ENCODE measurements at places on chromosomes 13 and 19.

DNA sequence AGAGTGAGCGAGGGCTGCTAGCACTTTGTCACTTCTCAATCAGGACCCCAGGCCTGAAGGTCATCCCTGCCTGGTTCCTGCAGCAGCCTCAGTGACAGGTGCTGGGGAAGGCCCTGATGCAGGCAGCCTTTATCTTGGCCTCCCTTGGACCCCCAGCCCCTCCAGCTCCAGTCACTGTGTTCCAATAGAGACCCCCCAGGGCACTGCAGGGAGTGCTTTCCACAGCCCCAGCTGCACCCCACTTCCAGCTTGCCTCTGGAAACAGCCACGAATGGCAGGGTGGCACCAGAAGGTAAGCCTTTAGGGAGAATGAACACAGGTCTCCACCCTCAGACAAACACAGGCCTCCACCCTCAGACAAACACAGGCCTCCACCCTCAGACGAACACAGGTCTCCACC, 241.6 kb upstream of the SGCG start:
- DNase-seq = no peak

GRCh38 chr19:4578552-4579248, 19.2 kb upstream of the SEMA6B start:
- DNase-seq = no peak

- DNase-seq = no peak
These were observed 332.1 kb downstream of the UQCRFS1 start for GRCh38 chr19:28880735-28881401.

DNA sequence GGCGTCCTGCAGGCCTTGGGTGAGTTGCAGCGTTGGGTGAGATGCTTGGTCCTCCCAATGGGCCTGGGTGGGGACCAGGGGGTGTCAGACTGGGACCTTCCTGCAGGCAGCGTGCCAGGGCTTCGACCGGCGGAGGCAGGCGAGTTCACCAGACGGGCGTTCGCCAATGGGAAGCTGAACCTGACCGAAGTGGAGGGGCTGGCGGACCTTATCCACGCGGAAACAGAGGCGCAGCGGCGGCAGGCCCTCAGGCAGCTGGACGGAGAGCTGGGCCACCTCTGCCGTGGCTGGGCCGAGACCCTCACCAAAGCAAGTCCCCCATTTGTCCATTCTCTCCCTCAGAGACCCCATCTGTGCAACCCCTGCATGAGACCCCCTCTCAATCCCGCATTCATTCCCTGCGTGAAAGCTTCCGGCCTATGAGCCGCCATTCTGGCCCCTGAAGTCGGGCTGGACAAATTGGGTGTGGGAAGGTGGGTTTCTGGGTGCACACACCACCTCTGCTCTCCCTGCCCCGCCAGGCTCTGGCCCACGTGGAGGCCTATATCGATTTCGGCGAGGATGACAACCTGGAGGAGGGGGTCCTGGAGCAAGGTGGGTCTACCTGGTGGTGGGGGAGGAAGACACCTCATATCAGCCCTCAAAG, 1.2 kb downstream of the GTPBP3 start:
- DNase-seq = no peak

DNA sequence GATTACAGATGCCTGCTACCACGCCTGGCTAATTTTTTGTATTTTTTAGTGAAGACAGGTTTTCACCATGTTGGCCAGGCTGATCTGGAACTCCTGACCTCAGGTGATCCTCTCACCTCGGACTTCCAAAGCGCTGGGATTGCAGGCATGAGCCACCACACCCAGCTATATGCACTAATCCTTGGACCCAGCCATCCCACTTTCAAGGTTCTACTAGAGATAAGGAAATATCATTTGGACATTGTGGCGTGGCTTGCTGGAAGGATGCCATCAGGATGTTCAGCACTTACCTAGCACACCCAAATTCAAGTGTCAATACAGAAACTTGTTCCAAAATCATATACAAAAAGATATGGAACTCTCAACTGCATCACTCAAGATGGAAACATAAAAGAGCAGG, 136.4 kb downstream of the ABCC4 start:
- DNase-seq = no peak

Measured in C1 segment of cervical spinal cord (tissue), 14 donors.